ENCODE measurements at places on chromosomes 3 and 15. TPM values are rescaled to one million over a fixed set of nuclear protein-coding genes. Genes with fewer than 3 reads are reported as not detected.
A peak's percentile ranks its signal among the peaks of the same experiment; 100 is the strongest.

GRCh38 chr3:38834717-38835116, 18.7 kb upstream of the SCN10A start:
- DNase-seq: no peak

DNA sequence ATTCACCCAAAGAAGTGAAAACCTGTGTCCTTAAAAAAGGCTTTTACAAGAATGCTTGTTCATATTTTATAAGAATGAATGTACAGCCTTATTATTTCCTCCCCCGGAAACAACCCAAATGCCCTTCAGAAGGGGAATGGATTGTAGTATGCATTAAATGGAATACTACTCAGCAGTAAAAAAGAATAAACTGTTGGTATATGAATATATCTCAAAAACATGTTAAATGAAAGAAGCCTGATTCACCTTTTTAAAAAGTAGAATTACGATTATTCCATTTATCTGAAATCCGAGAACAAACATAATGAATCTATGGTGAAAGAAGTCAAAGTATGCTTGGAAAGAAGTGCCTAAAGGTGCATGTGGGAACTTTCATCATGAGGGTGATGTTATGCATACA, 20.5 kb downstream of the STT3B start:
- no peak for DNase-seq

DNA sequence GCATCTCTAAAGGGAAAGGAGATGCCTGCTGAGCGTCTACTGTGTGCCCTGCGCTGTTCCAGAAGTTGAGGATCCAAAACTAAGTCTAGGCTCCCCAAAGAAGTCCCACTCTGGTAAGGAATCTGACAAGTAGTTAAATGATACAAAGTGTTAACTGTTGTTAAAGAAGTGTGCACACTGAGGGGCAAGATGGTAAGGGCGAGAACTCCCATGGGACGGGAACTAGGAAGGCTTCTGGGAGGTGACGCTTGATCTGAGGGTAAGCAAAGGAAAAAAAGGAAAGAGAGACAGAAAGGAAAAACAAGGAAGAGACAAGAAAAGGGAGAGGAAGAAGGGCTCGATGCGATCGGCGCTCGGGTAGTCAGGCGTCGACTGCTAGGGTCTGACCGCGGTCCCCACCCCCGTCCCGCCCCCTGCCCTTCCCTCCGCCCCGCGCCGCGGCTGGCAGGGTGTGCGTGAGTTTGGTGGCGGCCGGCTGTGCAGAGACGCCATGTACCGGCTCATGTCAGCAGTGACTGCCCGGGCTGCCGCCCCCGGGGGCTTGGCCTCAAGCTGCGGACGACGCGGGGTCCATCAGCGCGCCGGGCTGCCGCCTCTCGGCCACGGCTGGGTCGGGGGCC, at the start of gene LACTB:
Gene LACTB (plus strand): TSS at position 480 of the 620 bp plus-strand sequence. CDS start 11 bp downstream, at position 491.
- peak; percentile 78 for DNase-seq

GRCh38 chr3:54882129-54882833, 45.6 kb downstream of the LRTM1 start:
- DNase-seq: no peak

DNA sequence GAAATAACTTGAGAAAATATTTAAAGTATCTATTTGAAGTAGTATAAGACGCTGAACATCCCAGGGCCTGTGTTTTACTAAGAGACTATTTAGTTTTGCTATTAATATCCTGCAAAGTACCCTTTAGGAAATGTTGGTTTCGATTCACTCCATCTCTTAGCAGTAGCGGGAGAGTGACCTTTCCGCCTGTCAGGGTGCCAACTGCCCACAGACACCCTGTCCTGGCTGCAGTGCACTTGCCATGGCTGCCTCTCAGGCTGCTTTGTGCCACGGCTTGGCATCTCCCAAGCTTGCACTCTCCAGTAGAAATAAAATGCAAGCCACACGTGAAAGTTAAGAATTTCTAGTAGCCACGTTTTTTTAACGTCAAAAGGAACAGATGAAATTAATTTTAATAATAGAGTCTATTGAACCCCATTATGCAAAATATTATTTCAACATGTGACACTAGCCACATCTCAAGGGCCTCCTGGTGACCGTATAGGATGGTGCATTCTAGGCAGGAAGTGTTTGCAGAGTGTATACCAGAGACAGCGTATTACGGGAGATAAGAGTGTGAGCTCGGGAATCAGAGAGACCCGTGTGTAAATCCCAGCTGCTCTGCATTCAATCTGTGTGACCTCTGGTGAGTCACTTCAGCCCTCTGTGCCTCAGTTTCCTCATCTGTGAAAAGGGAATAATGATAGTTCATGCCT, 19.8 kb downstream of the ADAMTS9 start:
- DNase-seq: no peak

DNA sequence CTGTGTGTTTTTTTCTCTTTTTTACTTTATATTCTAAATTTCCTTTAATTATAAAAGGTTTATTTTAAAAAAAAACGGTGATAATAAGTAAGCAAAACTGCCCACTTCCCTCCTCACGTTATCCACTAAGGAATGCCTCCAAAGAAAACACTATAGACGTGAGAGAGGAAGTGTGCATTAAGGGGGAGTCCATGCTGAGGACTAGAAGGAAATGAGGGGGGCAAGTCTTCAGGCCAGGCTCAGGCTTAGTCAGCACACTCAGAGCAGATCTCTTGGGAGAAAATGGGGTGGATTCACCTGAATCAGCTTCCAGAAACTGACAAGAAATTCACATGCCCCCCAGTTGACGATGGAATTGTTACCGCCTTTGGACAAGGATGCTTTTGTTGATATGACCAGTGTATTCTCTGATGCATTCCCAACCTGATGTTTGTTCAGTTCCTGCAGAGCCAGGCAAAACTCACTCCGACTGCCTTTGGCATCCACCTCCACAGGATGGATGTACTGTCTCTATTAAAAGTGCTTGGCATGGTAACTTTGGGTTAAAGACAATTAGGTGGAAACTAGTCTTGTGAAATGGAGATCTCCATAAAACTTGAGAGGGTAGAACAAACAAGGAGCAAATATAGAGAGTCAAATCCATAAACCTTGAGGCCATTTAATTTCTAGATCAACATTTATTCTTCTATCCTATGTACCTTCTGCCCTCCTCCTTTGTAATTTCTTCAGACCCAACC, 167.8 kb downstream of the MYRIP start:
- DNase-seq: no peak

DNA sequence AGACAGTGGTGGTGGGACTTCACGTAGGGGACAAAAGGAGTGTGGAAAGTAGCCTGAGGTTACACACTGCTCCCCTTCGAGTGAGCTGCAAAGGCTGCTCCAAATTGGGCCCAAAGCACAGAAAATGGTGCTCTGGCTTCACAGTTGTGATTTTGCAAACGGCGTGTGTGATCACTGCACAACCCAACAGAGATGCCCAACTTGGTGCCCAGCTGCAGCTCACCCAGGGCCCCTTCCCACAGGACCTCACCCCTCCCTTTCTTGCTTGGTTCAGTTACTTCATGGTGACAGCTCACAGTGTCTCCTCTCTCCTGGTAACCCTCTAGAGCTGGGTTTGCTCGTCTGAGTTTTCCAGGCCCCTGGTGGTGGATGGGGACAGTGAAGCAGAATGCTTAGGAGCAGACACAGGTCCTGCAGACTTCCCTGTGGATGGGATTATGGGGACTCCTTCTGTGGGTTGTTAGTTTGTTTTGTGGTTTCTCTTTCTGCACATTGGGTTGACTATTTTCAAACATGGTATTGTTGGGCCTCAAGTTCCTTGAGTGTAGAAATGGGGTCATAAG, 98.3 kb downstream of the TOP2B start:
- DNase-seq: no peak

DNA sequence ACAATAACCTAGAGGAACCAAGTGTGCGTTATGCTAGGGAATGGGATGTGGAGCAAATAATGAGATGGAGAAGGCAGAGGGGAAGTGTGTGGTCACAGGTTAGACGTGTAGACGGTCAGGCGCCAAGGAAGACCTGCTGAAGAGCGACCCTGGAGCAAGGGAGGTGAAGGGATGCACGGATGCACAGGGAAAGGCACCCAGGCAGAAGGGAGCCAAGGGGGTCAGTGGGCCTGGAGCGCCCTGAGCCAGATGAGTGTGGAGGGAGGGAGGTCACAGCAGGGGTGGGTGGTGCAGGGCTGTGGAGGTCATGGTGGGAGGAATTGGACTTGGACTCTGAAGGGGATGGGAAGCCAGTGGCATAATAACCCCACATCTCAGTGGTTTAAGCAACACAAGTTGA, 70.2 kb downstream of the SLC6A1 start:
- no peak for DNase-seq

GRCh38 chr15:74131628-74132413, 1.4 kb downstream of the ISLR2 start:
- no peak for DNase-seq

GRCh38 chr15:41480396-41481140, 13.1 kb upstream of the ITPKA start:
- DNase-seq: no peak

DNA sequence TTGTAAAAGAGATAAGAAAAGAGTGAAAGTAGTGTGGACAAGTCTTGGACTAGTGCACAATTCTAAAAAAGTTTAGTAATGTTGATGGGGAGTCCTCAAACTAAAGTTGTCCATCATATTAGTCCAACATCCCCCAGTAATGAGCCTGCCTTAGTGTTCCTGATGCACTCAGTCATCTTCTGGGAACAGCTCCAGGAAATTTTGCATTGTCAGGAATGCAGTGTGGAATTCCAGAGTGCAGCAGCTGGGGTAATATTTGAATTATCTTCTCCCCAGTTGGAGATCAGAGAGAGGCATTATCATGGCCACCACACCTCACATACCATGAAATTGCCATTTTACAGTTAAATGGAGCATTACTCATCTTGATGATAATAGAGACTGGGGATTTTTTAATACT, 528.8 kb upstream of the NAALADL2 start:
- no peak for DNase-seq

DNA sequence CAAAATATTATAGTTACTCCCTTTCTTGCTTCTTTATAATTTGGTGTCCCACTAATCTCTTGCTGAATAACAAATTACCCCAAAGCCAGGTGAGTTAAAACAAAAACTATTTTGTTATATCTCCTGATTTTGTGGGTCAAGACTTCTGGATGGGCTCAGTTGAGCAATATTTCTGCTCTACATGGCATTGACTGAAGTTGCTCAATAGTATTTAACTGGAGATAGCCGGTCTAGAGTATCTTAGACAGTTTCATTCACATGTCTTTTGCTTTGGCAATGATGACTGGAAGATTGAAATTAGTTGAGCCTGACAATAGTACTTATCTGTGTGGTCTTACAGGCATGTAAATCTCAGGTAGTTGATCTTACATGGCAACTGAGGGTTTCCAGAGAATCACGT, 51.0 kb upstream of the TP63 start:
- no peak for DNase-seq

DNA sequence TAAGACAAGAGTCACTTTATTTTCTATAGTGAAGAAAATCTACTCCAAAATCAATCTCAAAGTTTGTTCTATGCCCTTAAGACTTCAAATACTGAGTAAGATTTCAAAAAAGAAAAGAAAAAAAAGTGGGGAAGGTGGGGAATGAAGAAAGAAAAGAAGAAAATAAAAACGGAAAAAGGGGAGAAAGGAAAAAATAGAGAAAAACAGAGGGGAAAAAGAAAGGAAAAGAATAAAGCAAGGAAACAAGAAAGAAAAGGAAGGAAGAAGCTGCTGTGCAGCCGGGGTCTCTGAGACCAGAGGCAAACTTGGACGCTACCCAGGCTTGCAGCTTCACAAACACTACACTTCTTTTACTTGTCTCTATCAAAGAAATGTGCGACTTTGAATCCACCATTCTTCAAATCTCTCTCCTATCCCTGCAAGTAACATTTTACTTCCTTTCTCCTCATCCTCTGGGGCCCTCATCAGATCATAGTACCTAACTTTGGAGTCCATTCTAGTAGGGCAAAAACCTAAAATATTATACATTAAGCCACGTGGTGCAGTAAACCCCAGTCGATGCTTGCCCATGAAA, 279.8 kb downstream of the FOXP1 start:
- DNase-seq: no peak

DNA sequence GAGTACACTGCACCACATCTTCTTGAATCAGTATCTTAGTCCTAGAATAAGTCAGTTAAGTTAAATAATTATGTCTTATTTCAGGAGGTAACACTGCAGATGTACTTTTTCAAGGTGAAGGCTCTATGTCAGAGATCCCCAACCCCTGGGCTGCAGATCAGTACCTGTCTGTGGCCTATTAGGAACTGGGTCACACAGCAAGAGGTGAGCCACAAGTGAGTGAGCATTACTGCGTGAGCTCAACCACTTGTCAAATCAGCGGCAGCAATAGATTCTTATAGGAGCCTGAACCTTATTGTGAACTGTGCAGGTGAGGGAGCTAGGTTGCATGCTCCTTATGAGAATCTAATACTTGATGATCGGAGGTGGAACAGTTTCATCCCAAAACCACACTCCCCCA, 851.9 kb upstream of the ALCAM start:
- no peak for DNase-seq

GRCh38 chr3:111051354-111051753, 20.3 kb upstream of the NECTIN3 start:
- no peak for DNase-seq

- no peak for DNase-seq
Measured at GRCh38 chr3:147906285-147906684, 497.1 kb downstream of the ZIC1 start.

DNA sequence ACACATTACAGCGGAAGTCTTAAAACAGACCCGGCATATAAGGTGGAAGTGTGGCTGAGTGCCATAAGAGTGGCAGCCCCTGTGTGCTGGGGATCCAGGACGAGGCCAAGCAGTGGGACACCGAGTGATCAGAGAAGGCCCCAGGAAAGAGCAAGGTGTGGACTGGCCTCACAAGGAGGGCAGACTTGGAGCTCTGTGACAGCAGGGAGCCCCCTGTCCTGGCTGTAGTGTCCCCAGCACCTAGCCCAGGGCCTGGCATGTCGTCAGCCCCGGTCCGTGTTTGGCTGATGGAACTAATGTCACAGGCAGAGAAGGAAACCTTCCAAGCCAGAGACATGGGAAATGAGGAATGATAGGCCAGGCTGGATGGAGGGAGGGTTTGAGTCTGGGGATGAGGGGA, 4.8 kb downstream of the PDIA5 start:
- DNase-seq: no peak

- DNase-seq: no peak
Measured at GRCh38 chr3:35498506-35499210, 140.7 kb upstream of the ARPP21 start.

GRCh38 chr3:30989276-30990030, 95.0 kb upstream of the GADL1 start:
- DNase-seq: no peak

Gene GRK7
- total RNA-seq: 0.16 TPM

Gene MAGEL2
- not detected for total RNA-seq

Gene PYGO1
- total RNA-seq: not detected

Gene WDR5B
- 1.9 TPM for total RNA-seq

Gene PRKAR2A
- total RNA-seq: 75.2 TPM

Gene DLL4
- 0.08 TPM for total RNA-seq

Gene BLM
- total RNA-seq: 2.6 TPM

Gene IQCH
- 0.60 TPM for total RNA-seq

Gene CNTN3
- total RNA-seq: not detected

Gene SLC6A11
- total RNA-seq: not detected

Gene MUSTN1
- total RNA-seq: 6.7 TPM

Gene VPS33B
- 33.0 TPM for total RNA-seq

Data from CD8-positive, alpha-beta T cell (primary cell).